Liver (tissue), 10 donors: ENCODE measurements at places on chromosomes 11 and 22. TPM values are rescaled to one million over a fixed set of nuclear protein-coding genes. Genes with fewer than 3 reads are reported as not detected.
A peak's percentile ranks its signal among the peaks of the same experiment; 100 is the strongest.

DNA sequence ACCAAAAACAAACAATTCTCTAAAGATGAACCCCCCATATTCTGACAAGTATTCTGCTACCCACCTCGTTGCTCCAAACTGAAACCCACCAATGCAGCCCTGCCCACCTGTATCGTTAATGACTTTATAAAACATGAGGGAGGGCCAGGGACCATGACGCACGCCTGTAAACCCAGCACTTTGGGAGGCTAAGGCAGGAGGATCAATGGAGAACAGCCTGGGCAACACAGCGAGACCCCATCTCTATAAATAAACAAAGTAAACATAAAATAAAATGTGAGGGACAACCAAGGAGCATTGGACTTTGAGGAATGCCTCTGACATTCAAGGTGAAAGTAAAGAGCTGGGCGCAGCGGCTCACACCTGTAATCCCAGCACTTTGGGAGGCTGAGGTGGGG, 39.8 kb upstream of the ATXN10 start:
- H3K27me3 ChIP-seq, result peaks cover 9% of the 10 kb centered on the region
- no peaks in the 10 kb centered on the region for H3K4me1 ChIP-seq
- no peaks in the 10 kb centered on the region for H3K36me3 ChIP-seq

GRCh38 chr11:95793116-95793515, 2.8 kb downstream of the CEP57 start:
- no peak overlapping the region for H3K27ac ChIP-seq
- no peak for DNase-seq
- peaks cover 11% of the 10 kb centered on the region for H3K4me1 ChIP-seq
- H3K27me3 ChIP-seq, result no peaks in the 10 kb centered on the region
- H3K4me3 ChIP-seq, result no peak overlapping the region

GRCh38 chr22:19086417-19086816, 35.8 kb downstream of the DGCR2 start:
- H3K4me1 ChIP-seq, result peaks cover 4% of the 10 kb centered on the region
- peaks cover 16% of the 10 kb centered on the region for H3K36me3 ChIP-seq
- no peak overlapping the region for H3K27ac ChIP-seq
- no peak for DNase-seq
- H3K4me3 ChIP-seq, result no peak overlapping the region
- no peaks in the 10 kb centered on the region for H3K27me3 ChIP-seq

DNA sequence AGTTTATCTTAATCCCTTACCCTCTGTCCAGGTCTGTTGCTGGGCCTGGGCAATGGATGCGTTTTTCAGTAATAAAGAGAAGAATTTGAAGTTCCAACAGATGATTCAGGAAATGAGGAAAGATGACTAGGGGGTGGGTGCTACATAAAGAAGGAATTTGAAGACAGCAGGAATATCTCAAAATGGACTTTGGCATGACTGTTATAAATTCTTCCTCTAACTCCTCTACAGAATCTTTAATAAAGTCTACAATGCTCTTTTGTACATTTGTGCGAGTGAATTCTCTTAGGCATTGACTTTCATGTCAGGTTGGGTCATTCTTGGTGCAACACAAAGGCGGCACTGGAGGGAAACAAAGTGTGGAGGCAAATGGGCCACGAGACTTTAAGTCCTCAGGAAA, 35.1 kb upstream of the PRSS23 start:
- H3K4me3 ChIP-seq, result no peak overlapping the region
- no peaks in the 10 kb centered on the region for H3K27me3 ChIP-seq
- DNase-seq, result no peak

GRCh38 chr11:83427943-83428342, 141.8 kb upstream of the CCDC90B start:
- H3K4me1 ChIP-seq, result no peaks in the 10 kb centered on the region
- DNase-seq, result no peak
- no peaks in the 10 kb centered on the region for H3K36me3 ChIP-seq
- no peaks in the 10 kb centered on the region for H3K27me3 ChIP-seq

The NCF4 gene
- total RNA-seq, result 6.9 TPM

The IGLL1 gene
- 17.4 TPM for total RNA-seq

The GDPD4 gene
- 0.08 TPM for total RNA-seq

DNA sequence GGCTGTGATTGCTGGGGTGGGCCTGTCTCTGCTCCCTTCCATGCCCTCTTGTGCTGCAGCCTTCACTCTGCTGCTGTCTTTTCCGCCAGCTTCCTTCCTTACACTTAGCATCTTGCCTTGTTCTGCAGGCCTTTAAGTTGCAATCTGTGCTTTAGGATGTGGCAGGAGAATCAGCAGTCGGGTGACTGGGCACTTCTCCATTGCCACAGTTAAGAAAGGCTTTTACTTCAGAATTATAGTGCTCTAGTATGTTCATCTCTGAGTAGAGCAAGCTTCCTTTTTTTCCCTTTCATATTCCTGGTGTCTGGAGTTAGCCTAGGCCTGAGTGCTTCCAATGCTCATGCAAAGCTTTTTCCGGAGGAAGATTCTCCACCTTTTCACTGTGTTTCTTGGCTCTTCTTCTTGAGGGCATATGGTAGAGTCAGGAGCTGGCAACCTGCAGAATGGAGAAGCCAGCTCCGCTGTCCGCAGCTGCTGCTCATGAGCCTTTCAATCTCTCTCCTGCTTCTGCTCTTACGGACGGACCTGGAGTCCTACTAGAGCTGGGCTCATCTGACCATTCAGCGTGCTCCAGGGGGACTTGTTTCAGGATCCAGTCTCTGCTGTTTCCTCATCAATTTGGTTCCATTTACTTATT, 20.2 kb downstream of the PPP6R2 start:
- peaks cover 7% of the 10 kb centered on the region for H3K4me1 ChIP-seq
- no peak for DNase-seq
- H3K27ac ChIP-seq, result no peak overlapping the region
- no peaks in the 10 kb centered on the region for H3K27me3 ChIP-seq

DNA sequence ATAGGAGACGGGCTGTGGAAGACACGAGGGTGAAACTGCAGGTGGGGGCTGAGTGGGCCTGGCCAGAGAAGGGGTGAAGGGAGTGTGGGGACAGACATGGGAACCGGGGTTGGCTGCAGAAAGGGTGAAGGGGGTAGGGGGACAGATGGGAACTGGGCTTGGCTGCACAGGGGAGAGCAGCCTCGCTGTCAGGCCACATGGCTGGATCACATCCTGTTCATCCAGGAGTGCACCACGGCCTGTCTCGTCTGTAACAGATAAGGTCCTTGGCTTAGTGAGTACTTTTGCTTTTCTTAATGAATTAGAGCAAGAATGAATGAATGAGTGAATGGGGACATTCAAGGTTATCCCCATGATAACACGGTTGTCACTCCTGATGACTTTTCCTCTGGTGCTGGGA, 13.5 kb downstream of the FBLN1 start:
- no peaks in the 10 kb centered on the region for H3K36me3 ChIP-seq
- no peaks in the 10 kb centered on the region for H3K27me3 ChIP-seq
- no peak for DNase-seq

DNA sequence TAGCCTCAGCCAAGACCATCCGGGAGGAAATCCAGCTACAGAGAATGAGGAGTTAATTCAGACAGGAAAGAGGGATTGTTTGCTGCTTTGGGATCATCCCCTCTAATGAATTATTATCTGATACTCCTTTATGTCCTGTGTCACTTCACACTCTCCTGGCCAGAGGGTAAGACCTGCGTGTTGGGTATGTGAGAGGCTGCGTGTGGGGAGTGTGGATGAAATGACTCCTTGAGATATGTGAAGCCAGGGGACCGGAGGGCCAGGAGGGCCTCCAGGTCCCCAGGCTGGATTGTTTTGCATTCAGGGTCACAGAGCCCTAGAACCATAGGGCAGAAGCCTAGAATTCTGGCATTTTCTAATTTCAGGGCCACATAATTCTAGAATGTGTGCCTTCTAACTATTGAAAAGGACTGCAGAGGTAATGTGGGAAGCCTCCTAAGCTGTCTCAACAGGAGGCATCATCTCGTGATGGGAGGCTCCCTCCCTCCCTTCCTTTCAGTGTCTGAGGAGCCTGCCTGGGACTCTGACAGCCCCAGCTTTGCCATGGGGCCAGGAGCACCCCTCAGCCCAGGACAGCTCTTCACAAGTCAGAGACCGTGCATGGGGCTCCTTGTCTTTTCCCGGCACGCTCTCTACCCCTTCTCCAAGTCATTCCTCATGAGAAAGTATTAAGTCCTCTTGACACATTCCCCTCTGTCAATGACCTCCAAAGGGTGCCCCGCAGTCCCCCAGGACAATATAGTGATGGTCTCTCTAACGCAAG, 3.7 kb downstream of the TPBGL start:
- no peak overlapping the region for H3K27ac ChIP-seq
- H3K4me3 ChIP-seq, result no peak overlapping the region
- H3K4me1 ChIP-seq, result peaks cover 23% of the 10 kb centered on the region
- no peak for DNase-seq
- H3K27me3 ChIP-seq, result peaks cover 4% of the 10 kb centered on the region

- H3K27ac ChIP-seq, result no peak overlapping the region
- no peaks in the 10 kb centered on the region for H3K4me1 ChIP-seq
- no peaks in the 10 kb centered on the region for H3K27me3 ChIP-seq
- H3K4me3 ChIP-seq, result no peak overlapping the region
These were observed 70.1 kb upstream of the LDLRAD3 start for GRCh38 chr11:35873721-35874120.

The SLC2A11 gene
- 9.0 TPM for total RNA-seq

DNA sequence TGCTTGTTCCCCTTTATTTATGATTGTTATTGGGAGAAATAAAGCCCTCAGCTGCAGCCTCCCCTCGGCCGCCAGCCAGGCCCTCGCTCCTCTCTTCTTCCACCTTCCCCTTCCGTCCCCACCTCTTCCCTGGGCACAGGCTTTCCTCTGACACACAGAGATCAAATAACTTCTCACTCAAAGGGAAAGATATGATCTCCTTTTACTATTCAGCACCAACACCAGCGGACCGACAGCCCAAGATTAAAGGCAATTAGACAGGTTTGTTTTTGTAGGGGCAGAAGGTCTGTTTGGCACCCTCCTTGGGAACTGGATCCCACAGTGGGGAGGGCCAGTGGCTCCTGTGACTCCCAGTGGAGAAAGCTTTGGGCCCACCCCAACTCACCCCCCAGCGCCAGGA, 23.0 kb downstream of the NECTIN1 start:
- H3K36me3 ChIP-seq, result no peaks in the 10 kb centered on the region
- H3K27me3 ChIP-seq, result no peaks in the 10 kb centered on the region
- DNase-seq, result no peak
- peaks cover under 1% of the 10 kb centered on the region for H3K4me1 ChIP-seq
- no peak overlapping the region for H3K4me3 ChIP-seq
- no peak overlapping the region for H3K27ac ChIP-seq

GRCh38 chr22:46076651-46077339, 73.5 kb upstream of the PPARA start:
- peak overlapping the region; percentile 64 for H3K27ac ChIP-seq
- H3K27me3 ChIP-seq, result no peaks in the 10 kb centered on the region
- H3K4me3 ChIP-seq, result no peak overlapping the region
- DNase-seq, result no peak
- H3K36me3 ChIP-seq, result no peaks in the 10 kb centered on the region
- peaks cover 45% of the 10 kb centered on the region for H3K4me1 ChIP-seq

GRCh38 chr11:30585892-30586250, 282 bp downstream of the MPPED2 start:
- no peak for DNase-seq
- peaks cover 2% of the 10 kb centered on the region for H3K27me3 ChIP-seq
- peak overlapping the region; percentile 81 for H3K4me3 ChIP-seq
- no peak overlapping the region for H3K27ac ChIP-seq
- peaks cover 14% of the 10 kb centered on the region for H3K4me1 ChIP-seq

The BLID gene
- total RNA-seq, result 0.84 TPM

- H3K36me3 ChIP-seq, result no peaks in the 10 kb centered on the region
- H3K27ac ChIP-seq, result no peak overlapping the region
- H3K4me1 ChIP-seq, result no peaks in the 10 kb centered on the region
These were observed 199.5 kb downstream of the TENM4 start for GRCh38 chr11:79241205-79241851.

The PANX1 gene
- 14.1 TPM for total RNA-seq

GRCh38 chr11:77039491-77040400, 5.5 kb downstream of the B3GNT6 start:
- no peaks in the 10 kb centered on the region for H3K36me3 ChIP-seq
- H3K4me3 ChIP-seq, result no peak overlapping the region
- H3K4me1 ChIP-seq, result no peaks in the 10 kb centered on the region

DNA sequence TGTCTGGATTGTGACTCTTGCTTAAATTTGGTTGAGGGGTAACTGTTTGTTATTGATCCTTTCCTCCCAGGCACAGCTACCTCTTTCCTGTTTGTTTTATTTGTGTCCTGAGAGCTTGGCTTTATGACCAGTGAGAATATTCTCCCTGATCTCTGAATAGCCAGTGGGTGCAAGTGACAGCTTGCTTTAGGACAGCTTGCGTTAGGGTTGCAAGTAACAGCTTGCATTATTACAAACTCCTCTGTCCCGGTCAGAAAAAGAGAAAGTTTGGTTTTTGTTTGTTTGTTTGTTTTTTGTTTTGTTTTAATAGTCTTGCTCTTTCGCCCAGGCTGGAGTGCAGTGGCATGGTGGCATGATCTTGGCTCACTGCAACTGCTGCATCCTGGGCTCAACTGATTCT, 3.3 kb upstream of the KLHL22 start:
- H3K4me3 ChIP-seq, result no peak overlapping the region
- H3K27ac ChIP-seq, result no peak overlapping the region
- peaks cover 2% of the 10 kb centered on the region for H3K36me3 ChIP-seq
- DNase-seq, result no peak
- no peaks in the 10 kb centered on the region for H3K4me1 ChIP-seq

The SEPTIN3 gene
- total RNA-seq, result not detected

GRCh38 chr11:130765951-130766649, 150.2 kb downstream of the SNX19 start:
- no peaks in the 10 kb centered on the region for H3K36me3 ChIP-seq
- H3K27ac ChIP-seq, result no peak overlapping the region
- no peak for DNase-seq
- no peaks in the 10 kb centered on the region for H3K4me1 ChIP-seq

DNA sequence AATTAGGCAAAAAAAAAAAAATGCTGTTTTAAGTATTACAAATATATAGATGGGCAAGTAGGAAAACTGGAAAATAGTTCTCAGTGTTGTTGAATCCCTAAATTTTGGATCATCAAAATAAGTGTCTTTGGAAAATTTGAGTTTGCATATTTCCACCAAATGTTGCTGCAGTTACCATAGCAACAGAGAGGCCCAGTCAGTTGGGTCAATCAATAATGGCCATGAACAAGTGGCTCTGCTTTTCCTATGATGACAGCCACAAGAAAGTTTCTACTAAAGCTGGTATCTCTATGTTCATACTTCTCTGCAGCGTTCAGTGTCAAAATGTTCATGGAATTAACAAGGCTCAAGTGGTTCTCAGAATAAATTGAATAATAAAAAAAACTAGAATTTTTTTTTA, 79.1 kb downstream of the SERGEF start:
- no peaks in the 10 kb centered on the region for H3K27me3 ChIP-seq
- H3K4me1 ChIP-seq, result peaks cover 12% of the 10 kb centered on the region
- H3K4me3 ChIP-seq, result no peak overlapping the region
- no peak for DNase-seq

The UBQLNL gene
- total RNA-seq, result 0.05 TPM
